ENCODE measurements at places on chromosomes 6 and 20. TPM values are rescaled to one million over a fixed set of nuclear protein-coding genes. Genes with fewer than 3 reads are reported as not detected.
A peak's percentile ranks its signal among the peaks of the same experiment; 100 is the strongest.

GRCh38 chr20:63292904-63293303 is at the start of gene COL20A1:
Gene COL20A1, plus strand, starts transcription at chr20:63293186. Its CDS starts 1,922 bp downstream, at chr20:63295108.
- DNase-seq = no peak

DNA sequence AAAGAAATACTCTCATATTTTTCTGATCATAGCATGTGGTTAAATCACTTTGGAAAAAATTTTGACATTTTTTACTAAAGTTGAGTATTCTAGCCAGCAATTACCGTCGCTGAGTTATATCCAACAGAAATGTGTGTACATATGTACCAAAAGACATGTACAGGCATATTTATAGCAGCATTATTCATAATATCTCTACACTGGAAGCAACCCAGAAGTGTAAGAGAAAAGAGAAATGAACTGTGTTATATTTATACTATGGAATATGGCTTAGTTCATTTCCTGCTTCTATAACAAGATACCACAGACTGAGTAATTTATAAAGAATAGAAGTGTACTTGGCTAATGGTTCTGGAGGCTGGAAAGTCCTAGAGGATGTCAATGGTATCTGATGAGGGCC is 474.0 kb upstream of the GJE1 start:
- no peak for DNase-seq

DNA sequence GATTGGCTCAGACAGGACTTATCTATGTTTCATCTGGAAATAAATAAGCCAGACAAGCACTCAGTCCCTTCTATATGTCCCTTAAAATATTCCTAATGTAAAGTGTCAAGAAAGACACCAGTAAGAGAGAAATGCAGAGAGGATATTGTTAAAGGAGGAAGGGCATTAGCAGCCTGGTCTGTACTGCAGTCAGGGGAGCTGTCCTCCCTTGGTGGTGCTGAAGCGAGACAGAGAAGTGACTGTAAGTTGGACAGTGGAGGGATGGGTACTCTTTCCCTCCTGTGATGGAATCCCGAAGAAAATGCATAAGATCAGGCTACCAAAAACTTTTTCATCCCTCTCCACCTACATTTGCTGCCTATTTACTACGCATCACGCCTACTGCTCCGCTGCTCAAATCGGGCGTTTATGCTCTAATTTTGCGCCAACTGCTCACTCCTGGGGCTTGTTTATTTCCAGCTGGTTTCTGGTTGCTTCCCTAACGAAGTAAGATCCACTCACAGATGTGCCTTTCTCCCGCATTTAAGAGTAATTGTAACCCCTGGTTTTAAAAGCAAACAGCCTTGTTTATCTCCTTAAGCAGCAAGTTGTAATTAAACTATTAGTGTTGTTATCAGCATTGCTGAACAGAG is 35.2 kb downstream of the PHACTR1 start:
- DNase-seq = peak; percentile 79

DNA sequence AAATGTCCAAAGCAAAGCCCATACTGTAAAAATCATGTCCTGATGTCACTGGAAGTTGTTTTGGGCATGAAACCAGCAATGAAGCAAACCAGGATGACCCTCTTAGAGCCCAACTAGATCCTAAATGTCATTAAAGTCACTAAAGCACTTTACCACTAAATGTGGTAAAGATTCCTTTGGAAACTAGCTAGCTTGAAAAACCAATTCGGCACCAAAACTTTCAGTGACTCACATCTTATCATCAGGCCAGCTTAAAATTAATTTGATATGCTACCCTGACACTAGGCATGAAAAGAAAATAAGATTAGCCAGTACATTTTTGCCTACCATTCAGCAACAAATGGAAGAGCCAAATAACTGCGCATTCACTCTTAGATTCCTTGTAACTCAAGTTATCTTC is 145.8 kb downstream of the PACRG start:
- DNase-seq = no peak

GRCh38 chr6:126172131-126172530 is 167.8 kb upstream of the CENPW start:
- no peak for DNase-seq

DNA sequence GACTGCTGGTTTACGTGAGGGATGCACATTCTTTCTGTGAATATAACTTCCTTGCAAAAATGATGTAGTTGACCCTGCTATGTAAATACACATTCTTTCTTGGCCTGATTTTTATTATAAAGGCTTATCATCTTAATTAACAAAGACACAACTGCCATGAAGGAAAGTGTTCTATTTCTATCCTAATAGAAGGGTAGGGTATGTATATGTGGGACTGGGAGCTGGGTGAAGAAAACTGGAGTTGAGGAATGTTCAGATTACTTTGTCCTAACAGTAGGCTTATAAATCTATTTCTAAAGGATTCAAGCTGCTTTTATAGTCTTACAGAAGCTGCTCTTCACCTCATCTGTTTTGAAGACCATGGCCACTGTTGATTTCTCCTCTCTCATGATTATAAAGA is 76.5 kb upstream of the RGS17 start:
- no peak for DNase-seq

DNA sequence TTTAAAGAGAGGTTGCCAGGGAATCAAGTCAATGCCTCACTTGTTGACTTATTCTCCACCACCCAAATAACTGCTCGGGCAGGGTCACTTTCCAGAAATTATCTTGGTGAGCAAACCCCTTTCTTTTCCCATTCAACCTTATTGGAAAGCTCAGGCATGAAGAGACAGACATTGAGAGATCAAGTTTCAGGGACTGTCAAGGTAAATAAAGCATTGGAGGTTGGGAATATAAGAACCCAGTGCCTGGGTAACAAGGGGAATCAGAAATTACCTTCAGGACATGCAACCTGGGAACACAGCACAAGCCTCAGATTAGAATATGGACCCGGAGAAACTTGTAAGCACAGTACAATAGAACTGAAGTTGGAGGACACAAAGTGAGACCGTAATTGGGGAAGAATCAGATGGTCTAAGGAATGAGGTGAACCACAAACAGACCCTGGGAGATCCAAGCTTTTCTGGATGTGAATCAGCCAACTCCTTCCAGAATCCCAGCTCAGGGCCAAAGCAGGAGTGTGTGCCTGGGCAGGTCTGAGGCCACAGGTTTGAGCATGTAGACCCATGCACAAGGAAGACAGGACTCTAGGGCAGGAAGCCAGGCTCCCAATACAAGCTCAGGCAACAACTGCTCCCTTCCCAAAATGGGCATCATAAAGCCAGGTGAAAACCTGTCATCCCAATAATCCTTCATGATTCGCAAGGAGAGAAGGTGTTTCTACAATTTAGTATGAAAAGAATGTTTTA is 512.8 kb downstream of the MAFB start:
- DNase-seq = no peak

- no peak for DNase-seq
Measured at GRCh38 chr6:144578385-144579350, 293.5 kb downstream of the UTRN start.

GRCh38 chr20:61186771-61187472 is 65.1 kb upstream of the CDH4 start:
- no peak for DNase-seq

DNA sequence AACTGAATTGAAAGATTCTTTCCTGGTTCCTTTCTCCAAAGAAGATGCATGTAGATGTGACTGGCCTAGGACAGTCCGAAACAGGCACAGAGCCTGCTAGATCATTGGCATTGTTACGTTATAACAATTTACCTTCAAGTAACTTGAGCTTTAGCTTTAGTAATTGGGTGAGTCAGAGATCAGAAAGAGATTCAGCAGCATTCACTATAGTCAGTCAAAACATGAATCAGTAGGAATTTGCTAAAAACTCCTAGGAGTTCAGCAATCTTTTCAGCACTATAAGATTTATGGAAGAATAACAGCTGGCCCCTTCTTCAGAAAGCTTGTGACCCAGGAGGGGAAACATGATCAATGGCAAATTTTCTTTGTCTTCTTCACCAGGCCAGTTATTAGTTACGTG is 281.7 kb upstream of the PRDM1 start:
- DNase-seq = no peak

GRCh38 chr6:149186873-149187272 is 130.6 kb upstream of the TAB2 start:
- DNase-seq = no peak

DNA sequence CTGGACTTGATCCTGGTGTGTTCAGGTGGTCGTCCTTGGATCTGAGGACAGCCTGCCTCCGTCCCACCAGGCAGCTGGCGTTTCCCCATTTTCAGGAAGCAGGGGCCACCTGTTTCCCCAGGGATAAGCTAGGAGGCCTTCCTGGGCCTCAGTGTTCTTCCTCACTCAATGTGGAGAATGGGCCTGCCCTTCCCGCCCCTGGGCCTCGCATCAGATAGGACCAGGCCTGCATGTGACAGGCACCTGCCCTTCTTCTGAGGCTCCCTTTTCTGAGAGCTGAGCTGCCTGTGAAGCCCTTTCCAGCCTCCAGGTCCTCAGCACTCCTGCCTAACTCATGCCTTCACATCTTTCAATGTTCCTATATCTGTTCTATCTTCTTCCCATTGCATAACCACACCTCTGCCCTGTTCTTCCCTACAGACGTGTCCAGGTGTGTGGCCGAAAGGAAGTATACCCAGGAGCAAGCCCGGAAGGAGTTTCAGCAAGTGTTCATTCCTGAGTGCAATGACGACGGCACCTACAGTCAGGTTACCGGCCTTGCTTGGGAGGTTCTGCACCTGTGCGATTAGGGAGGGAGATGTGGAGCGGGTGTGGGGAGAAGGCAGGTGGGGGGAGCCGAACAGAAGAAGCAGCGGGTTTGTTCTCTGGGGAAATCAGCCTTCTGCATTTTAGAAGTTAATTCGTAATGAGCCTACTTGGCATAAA is 85.1 kb downstream of the SMOC2 start:
- no peak for DNase-seq

- no peak for DNase-seq
Measured at GRCh38 chr20:59018817-59019216, 412 bp upstream of the TUBB1 start.

- no peak for DNase-seq
Measured at GRCh38 chr20:40525351-40525750, 163.7 kb downstream of the MAFB start.

GRCh38 chr6:114648847-114649246 is 306.0 kb upstream of the HS3ST5 start:
- DNase-seq = no peak

HLA-DMA gene
- total RNA-seq = 48.5 TPM

C20orf141 gene
- total RNA-seq = not detected

CD93 gene
- total RNA-seq = 24.2 TPM

BPIFB4 gene
- total RNA-seq = not detected

MAP3K5 gene
- 16.3 TPM for total RNA-seq

EYS gene
- total RNA-seq = 0.16 TPM
